Stimulated activated CD4-positive, alpha-beta T cell treated with anti-CD3 and anti-CD28 coated beads, Interleukin-15, amount 100 ng/mL, for 1 hour (primary cell): ENCODE measurements at places on chromosomes 6 and 20.

DNA sequence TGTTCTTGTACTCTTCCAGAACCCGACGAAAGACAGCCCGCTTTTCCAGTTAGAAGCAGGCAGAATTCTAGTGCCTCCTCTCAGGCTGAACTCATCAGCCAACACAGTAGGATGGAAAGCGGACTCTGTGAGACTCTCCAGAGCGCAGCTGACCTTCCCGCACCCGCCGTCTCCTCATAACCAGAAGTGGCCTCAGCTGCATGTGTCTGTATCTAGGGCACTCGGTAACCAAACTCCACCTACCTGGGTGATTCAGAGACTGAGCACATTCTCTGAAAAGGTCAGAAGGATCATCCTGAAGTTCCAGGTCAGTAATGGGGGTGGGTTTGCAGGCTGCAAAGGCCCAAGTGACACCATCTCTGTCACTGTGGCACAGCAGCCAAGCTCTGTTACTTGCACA lies 66.7 kb upstream of the NFATC2 start:
- DNase-seq, result no peak

DNA sequence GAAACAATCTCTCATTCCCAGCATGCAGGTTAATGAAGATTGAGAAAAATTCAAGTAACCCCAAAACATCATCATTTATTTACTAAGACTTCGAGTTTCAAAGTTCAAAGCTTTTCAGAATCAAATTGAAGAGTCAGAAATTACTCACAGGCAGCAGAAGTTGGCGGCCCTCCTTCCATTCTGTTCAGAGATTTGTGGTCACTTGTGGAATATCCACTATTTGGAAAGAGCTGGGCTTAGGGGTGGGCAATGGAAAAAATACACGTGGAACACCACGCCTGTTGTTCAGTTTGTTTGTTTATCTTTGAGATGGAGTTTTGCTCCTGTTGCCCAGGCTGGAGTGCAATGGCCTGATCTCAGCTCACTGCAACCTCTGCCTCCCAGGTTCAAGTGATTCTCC lies 108.6 kb upstream of the NAA20 start:
- no peak for DNase-seq

- DNase-seq, result no peak
Observed at GRCh38 chr6:135086414-135086764, 31.8 kb upstream of the HBS1L start.

GRCh38 chr20:22691369-22692118 lies 107.2 kb upstream of the FOXA2 start:
- no peak for DNase-seq

DNA sequence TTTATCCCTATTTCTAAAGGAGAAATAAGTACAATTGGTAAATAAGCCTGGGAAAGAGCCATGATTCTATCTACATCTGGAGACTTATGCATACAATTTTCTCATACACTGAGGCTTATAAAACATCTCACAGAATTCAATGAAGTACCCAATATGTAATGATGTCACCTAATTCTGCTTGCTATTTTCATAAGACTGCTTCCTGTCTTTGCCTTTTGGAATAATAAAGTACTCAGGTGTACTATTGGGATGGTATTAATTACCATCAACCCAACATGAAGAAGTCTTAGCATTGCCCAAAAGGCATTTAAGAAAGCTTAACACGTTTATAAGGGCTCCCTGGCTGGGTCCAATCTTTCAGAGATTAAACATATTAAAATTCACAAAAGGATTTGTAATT lies 216.4 kb upstream of the TSHZ2 start:
- no peak for DNase-seq
